ENCODE measurements at places on chromosomes 3 and 15.
A peak's percentile ranks its signal among the peaks of the same experiment; 100 is the strongest.

DNA sequence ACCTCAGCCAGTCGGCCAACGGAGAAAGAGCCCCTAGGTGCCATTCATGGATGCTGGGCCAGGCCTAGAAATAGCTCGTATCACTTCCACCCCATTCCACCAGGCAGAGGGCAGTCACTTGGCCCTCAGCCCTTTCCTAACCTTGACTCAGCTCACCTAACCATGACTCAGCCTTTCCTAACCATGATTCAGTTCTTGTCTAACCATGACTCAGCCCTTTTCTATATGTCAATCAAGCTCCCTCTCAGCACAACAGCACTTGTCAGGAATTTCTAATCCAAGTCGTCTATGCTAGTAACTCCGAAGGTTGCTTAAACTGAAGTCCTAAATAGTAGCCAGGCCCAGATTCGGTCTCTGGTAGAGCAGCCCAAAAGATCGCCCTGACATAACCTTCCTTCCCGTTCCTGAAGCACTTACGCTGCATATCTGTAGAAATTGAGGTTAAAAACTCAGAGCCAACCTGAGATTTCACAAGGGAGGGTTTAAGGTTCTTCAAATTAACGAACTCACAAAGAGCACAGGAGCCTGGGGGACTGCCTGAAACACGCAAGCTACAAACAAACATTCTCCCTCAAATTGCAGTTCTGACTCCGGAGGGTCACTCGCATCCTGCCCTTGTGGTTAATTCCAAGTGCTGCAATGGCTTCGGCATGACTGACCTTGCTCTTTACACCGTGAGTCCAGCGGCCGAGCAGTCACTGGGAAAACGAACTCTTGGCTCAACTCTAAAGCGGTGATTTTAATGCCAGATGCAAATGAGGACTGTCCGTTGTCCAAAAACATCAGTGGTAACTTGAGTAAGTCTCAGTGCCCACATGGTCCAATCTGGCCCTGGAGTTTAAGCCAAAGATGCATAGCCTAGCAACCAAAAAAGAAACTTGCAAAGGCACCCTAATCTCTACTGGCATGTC, 99.9 kb downstream of the ADAMTS17 start:
- peak; percentile 34 for DNase-seq

- DNase-seq: no peak
Measured at GRCh38 chr3:175432376-175433025, 573.4 kb downstream of the NAALADL2 start.

- peak; percentile 81 for DNase-seq
Measured at GRCh38 chr15:73897441-73898261, 24.3 kb downstream of the TBC1D21 start.

DNA sequence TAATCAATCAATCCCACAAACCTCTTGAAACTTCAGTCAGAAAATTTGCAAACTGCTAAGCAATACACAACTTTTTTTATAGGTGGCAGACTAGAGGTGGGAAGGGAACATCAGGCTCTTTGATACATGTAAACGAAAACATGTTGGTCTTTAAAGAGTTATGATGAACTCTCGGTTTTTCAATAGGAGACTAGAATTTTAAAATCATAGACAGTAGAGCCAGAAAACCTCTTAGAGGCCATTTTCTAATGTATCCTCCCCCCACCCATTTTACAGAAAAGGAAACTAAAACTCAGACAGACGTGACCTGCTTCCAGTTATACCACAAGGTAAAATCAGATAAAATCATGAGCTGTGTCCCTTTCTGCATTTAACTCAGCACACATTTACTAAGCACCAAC, 179.1 kb upstream of the LPP start:
- DNase-seq: no peak

GRCh38 chr3:58799271-58799670, 132.7 kb upstream of the FAM3D start:
- no peak for DNase-seq

GRCh38 chr3:170476291-170476690, 57.6 kb downstream of the CLDN11 start:
- DNase-seq: no peak

GRCh38 chr15:48458876-48459275, 127.6 kb downstream of the DUT start:
- DNase-seq: no peak

DNA sequence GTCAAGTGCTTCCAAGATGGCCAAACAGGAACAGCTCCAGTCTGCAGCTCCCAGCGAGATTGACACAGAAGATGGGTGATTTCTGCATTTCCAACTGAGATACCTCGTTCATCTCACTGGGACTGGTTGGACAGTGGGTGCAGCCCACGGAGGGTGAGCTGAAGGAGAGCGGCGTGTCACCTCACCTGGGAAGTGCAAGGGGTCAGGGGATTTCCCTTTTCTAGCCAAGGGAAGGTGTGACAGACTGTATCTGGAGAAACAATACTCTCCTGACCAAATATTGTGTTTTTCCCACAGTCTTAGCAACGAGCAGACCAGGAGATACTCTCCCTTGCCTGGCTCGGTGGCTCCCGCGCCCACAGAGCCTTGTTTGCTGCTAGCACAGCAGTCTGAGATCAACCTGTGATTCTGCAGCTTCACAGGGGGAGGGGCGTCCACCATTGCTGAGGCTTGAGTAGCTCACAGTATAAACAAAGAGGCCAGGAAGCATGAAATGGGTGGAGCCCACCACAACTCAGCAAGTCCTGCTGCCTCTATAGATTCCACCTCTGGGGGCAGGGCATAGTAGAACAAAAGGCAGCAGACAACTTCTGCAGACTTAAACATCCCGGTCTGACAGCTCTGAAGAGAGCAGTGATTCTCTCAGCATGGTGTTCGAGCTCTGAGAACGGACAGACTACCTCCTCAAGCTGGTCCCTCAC, 293.5 kb upstream of the SUCLG2 start:
- no peak for DNase-seq

DNA sequence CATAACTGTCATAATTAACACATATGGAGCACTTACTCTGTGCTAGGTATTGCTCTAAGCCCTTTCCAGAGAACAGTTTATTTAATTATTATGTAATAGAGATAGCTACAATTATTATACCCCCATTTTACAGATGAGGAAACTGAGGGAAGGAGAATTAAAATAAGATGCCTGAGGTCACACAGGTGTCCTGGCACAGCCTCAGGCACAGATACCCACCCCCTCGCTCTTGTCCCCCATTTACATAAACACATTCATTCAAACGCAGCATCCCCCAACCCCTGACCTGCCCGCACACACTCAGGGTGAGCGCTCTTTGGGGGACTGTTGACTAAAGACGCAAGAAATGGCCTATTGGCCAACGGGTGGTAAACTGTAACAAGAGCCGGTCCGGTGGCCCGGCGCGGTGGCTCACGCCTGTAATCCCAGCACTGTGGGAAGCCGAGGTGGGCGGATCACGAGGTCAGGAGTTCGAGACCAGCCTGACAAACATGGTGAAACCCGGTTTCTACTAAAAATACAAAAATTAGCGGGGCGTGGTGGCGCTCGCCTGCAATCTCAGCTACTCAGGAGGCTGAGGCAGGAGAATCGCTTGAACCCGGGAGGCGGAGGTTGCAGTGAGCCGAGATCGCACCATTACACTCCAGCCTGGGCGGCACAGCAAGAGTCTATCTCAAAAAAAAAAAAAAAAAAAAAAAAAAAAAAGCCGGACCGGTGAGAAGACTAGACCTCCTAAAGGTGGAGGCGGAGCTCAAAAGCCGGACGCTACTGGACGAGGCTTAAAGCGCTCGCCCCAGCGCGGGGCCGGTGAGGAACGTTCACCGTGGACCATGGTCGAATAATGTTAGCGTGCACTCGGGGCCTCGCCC, 1.9 kb upstream of the ISL2 start:
- no peak for DNase-seq
